ENCODE measurements at places on chromosomes 11 and 22. TPM values are rescaled to one million over a fixed set of nuclear protein-coding genes. Genes with fewer than 3 reads are reported as not detected.

Gene SLC22A6
- not detected for polyA plus RNA-seq

Gene A4GALT
- 1.8 TPM for polyA plus RNA-seq

GRCh38 chr11:64863391-64864060, 14.9 kb downstream of the EHD1 start:
- no peak for DNase-seq

DNA sequence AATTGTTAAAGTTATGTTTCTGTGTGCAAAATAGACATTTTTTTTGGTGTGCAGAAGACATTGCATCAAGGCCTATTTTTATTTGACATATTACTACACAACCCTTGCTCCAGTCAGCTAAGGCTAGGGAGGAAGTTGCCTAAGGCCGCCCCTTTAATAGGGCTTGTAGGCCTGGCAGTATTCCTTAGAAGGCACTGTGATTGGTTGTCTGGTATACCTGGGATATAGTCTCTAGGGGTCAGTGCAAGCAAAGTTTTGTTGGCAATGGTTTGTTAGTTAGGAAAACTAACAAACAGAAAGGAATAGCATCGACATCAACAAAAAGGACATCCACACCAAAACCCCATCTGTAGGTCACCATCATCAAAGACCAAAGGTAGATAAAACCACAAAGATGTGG, 16.9 kb downstream of the CCDC15 start:
- DNase-seq: no peak
